ENCODE measurements at places on chromosomes 2 and 18.

GRCh38 chr2:236872015-236872414 is 213.7 kb upstream of the COPS8 start:
- no peak for DNase-seq

DNA sequence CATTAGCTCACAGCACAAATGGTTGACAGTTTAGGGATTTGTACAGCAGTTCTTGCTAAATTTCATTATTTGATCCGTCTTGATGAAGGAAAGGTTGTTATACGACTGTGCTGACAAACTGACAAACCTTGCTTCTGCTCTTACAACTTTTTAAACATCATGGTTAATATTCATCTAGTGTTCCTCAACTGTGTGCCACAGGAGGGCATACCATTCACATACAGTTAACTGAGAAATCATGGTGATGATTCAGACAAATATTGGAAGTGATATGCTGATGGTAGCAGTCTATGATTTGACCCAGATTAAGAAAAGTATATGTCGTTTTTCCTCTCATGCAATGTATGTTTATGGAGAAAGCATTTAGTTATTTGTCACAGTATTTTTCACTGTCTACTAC is 129.8 kb upstream of the FSIP2 start:
- no peak for DNase-seq

DNA sequence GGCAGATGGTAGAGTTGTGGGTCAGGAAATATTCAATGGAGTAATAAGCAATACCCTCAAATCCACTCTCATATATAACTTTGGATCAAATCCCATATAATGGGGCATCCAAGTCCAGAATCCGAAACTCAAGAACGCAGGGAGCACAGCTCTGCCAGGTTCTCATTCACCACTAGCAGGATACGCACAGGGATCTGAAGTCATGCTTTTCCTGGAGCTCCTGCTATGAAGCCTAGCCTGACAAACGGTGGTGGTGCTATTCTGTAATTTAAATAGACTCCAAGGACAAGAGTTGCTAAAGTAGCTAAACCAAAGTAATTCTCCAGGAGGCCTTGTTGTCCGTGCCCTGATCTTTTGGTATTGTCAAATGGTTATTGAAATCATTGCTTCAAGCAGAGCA is 264.8 kb downstream of the SLC8A1 start:
- no peak for DNase-seq

- DNase-seq, result no peak
These were observed 75.1 kb downstream of the DPP10 start for GRCh38 chr2:114517580-114517979.

DNA sequence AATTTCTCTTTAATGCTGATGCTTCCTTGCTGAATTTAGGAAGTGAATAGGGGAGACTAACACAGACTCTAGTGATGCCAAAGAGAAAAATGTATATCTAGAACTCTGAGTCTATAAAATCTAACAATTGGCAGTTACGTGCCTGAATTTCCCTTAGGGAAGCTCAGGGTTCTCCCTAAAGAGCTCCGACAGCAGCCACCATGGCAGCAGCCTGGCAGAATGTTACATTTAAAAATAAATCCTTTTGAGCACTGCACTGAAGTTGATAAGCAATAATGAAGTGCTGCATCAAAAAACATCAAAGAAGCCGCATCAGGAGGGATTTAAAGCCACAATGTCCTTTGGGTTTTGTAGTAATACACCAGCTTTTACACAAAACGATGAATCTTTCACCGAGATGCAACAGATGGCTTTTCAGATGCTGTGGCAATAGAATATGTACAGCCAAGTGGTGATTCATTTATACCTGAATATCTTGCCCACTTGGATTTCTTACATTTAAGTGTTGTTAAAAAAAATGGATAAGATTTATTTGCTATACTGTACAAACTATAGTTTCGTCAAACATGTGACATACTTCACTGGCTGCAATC is 291.2 kb upstream of the SESTD1 start:
- DNase-seq, result no peak

- DNase-seq, result no peak
These were observed 1.8 kb upstream of the AGBL5 start for GRCh38 chr2:27049422-27050280.

- no peak for DNase-seq
These were observed 84.7 kb downstream of the ZNF407 start for GRCh38 chr18:74682141-74682990.

- DNase-seq, result no peak
These were observed 8.5 kb upstream of the CYRIA start for GRCh38 chr2:16674154-16674553.

GRCh38 chr2:220162320-220162719 is 534.9 kb downstream of the SLC4A3 start:
- no peak for DNase-seq

DNA sequence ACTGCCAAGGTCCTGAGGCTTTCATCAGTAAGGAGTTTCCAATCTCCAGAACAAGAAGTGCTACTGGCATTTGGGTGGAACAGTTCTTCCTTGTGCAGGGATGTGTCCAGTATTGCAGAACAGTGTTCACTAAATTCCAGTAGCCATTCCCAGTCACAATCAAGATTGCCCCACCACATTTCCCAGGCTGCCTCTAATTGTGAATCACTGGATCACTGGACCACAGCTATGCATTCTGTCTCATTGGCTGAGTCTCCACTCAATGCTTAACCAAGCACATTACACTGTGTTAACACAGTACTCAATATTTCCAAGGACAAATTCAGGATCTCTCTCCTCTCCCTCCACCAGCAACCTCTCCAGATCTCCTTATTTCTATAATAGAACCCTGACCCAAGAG is 160.2 kb upstream of the CCDC150 start:
- peak; percentile 24 for DNase-seq

DNA sequence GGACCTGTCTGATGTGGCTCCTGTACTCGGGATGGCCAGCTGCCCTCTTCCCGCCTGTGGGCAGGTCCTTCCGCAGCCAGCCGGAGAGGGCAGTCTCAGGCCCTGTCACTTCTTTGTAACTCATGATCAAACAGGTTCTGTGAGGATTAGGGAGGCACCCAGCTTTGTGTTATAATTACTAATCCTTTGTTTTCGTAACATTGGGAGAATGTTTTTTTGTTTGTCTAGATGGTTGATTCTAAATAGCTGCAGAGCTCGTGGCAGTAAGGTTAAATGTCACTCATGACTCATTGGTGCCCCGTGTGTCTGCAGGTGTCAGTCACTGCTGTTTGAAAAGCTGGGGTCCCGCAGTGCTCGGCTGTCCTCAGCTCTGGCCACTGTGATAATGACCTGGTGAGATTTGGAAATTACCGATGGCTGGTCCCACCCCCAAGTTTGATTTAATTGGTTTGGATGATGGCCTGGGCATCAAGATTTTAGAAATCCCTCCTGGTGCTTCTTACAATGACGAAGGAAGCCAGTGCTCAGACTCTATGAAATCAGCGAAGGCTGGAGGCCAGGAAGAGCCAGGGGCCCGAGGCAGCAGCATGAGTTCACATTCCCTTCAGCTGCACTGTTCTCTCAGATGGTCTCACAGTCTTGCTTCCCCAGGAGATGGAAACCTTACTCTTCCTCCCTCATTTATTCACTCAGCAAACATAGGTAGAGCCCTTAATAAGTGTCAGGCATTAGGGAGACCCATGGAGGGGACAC is 172.8 kb downstream of the VAPA start:
- DNase-seq, result no peak

GRCh38 chr2:27284996-27285395 is 2.8 kb downstream of the TRIM54 start:
- DNase-seq, result no peak

DNA sequence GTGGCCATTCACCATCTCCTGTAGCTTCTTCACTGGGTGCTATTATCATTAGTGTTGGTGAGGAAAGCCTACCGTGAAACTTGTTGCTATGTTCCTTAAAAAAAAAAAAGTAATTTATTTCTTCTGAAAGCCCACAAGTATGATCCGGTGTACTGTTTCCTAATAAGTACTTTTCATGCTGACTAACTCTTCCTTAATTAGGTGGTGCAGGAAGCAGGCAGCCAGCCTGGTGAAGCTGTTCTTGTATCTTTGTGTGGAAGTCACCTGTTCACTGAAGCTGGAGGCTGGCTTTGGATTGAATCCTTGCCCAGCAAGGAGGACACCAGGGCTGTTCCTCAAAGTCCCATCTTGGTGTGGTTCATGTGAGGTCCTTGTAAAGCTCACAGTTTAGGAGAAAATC is 321.7 kb upstream of the THSD7B start:
- DNase-seq, result no peak

DNA sequence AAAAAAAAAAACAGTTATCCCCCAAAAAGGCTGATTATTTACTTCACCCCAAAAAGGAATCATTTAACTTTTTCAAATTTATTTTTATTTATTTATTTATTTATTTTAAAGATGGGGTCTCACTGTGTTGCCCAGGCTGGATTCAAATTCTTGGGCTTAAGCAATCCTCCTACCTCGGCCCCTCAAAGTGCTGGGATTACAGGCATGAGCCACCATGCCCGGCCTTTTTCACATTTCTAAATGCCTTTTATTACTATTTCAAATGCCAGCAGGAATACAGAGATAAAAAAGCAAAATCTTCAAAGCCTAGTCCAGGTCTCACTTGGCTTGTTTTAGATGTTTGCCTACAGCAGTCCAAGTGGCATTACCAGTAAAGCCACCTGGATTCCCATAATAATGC is 239.1 kb downstream of the ALPK2 start:
- DNase-seq, result no peak

- no peak for DNase-seq
These were observed 484.1 kb upstream of the VRK2 start for GRCh38 chr2:57562495-57562894.

DNA sequence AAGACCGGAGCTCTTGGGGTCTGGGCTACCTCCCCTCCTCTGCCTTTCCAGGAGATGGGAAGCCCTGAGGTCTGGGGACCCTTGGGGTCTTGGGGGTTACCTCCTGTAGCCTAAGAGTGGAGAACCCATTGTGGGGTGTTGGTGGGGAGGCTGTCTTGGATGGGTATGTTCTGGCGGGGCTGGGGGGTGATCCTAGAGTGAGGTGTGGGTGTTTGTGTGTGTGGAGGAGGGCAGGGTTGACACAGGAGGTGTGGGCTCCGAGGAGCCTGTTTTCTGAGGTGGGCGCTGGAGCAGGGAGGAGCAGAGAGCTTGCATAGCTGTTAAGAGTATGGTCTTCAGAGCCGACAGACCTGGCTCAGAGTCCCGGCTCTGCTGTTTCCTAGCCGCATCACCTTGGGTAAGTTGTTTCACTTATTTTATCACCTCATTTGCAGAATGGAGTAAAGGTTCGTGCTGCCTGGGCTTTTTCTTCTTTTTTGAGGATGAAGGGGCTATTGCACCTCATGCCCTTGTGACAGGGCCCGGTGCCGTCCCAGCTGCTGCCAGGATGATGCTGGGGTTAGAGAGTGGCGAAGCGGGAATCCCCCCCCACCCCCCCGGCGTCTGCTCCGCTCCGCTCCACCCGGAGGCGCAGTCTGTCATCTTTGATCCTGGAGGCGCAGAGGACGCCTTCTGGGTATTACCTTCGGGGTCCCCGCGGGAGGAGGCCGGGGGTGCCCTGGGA is 17.2 kb downstream of the TET3 start:
- DNase-seq, result no peak

DNA sequence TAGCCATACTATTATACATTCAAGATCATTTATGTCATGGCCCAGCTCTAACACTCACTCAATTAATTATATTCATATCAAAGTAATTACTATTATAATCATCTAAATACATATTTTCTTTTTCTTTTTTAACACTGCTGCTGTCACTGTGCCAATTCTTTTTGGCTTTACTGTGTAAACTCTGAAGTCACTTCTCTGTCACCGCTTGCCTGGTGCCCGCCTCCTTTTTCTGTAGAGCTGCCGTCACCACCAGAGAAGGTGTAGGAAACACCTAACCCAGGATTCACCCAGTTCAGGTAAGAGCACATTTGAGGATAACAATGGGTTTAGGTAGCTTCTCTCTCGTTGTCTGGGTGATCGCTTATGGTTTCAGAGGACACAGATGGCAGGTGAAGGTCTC is 93.3 kb downstream of the AOX1 start:
- DNase-seq, result no peak

DNA sequence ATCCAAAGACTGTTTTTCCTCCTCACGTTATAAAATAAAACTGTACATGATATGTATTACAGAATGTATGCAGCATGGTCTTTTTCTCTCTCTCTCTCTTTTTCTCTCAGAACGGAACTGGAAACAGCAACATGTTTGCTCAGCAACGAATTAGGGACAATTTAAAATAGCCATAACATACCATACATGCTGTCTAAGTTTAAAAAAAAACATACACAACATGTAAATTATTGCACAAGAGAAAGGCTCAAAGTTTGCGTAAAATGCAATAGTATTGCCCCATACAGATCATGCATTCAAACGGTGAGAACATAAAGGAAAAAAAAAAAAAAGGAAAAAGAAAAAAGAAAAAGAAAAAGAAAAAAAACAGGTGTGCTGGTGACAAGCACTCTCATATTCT is 93.6 kb downstream of the BCL11A start:
- no peak for DNase-seq

DNA sequence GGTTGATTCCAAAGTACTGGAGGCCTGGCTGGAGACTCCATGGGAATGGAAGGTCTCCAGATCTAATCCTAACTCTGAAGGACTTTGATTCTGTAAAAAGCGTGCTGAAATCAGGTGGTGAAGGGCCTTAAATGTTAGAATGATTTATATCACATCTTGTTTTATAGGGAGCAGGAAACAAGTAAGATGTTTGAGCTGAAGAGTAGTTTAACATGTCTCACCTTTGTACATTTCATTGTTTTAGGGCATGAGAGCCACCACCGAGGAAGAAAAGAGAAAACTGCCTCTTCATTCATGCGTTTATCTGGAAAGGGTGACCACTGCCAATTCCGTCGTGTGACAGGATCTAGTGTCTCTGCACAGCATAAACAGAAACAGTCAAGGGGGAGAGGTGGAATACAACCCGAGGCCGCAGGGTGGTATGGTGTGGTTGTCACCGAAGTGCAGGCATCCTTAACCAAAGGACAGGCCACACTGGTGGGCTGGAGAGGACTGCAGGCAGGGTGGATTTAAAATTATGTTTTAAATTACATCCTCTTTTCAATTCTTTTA is 445.3 kb downstream of the SLC4A3 start:
- DNase-seq, result no peak

DNA sequence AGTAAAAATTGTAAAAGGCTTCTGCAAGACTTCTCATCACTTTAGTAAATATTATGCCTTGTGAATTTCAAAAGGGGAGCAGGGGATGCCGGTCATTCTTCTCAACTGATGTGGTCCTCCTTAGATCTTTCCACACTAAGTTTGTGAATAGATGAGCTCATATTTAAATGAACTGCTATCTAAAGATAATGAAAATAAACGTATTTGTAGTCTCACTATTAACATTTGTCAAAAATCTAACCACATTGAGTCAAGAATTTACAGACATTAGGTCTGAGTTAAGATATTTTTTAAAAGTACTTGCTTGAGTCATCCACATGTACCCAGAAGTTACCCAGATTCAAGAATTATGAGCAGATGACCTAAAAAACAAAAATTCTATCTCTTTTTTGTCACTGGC is 6.5 kb downstream of the PRPF40A start:
- no peak for DNase-seq

Measured in fibroblast of the conjunctiva (primary cell).